ENCODE measurements at places on chromosomes 1 and 21. TPM values are rescaled to one million over a fixed set of nuclear protein-coding genes. Genes with fewer than 3 reads are reported as not detected.

DNA sequence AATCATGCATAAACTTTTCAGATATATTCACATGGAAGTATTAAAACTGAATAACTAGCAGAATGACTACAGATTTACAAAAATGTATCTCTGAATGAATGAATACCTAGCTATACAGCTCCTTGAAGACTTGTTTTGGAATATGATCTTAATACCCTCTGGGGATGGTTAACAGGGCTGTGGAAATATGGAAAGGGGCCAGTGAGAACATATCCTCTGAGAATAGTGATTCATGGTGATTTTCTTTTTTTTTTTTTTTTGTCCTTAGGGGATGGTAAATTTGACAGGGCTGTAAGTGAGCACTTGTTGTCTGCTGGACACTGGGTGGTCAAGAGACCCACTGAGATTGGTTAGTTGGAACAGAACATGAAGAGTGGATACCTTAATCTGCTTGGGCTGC is 80.7 kb upstream of the HP1BP3 start:
- no peak for DNase-seq

GRCh38 chr1:21680918-21681317 is 11.8 kb upstream of the RAP1GAP start:
- no peak for DNase-seq

Gene ELAPOR1
- 19.5 TPM for total RNA-seq

Gene ZMYND12
- total RNA-seq, result not detected

DNA sequence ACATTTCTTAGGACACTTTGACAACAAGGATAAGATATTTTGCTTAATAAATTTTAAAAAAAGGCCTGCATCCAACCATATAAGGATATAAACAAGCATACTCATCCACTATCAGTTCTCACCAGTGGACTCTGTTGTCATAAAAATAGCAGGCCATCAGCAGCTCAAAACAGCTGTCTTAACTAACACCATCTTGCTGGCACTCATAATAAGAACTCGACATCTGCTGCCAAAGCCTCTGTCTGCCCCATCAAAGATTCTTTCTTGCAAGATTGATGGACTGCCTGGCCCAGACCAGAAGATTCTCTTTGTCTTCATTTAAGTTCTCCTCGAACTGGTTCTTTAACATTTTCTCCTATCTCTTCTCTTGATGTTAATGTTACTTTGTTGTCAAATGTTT is 10.1 kb downstream of the JMJD4 start:
- no peak for DNase-seq

DNA sequence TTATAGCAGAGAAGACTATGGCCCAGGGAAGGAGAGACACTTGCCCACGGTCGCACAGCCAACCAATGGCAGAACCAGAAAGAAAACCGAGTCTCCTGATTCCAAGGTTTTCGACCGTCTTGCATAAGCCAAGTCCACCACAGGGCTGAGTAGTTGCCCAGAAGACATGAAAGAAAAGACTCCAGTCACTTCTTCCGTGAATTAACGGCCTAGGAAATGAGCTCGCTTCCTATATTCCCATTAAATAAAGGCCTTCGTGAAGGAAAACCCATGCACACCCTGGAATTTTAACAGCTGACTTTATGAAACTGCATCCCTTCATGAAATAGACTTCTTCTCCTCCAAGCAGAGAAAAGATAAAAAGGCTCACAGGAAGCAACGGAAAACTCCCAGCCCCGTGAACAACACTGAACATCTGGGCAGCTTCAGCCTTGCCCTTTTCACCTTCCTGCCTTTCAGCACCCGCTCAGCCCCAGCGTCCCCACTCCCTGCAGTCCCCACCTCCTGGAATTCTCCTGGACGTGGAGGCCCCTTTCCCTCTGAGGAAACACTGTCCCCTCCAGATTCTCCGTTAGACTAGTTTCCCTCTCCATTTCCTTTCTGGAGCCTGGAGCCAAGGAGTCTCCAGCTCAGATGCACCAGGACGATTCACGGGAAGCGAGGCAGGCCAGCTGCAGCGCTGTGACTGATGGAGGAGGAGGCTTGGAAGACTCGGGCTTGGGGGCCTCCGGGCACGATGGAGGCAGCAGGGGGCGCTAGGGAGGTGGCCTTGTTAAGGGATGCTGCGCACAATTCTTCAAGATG is 2.7 kb upstream of the MYOC start:
- no peak for DNase-seq

GRCh38 chr1:26723013-26723991 is 27.5 kb downstream of the ARID1A start:
- peak; percentile 73 for DNase-seq

Gene CHI3L2
- 0.47 TPM for total RNA-seq

DNA sequence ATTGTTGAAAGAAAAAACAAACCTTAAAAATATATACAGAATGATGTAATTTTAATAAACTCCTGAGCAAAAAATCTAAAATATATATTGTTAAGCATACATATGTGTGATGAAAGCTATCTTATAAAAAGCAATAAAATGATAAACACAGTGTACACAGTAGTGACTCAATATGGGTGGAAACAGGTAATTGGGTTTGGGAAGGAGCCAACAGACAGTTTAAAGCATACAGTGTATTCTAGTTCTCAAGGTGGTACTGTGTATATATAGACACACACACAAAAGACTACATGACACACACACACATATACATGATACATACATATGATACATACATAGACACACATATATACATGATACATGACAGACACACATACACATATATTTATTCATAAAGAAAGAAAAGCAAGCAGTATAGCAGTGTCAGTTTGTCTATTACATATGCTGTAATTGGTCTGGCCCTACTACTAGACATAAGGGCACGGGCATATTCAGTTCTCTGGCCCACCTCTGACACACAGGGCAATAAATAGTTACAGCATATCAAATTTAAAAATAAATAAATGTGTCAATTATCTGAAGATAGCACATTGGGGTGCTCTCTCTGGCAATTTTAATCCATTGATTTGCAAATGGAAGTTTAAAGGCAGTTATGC is 330.2 kb downstream of the S1PR1 start:
- DNase-seq, result no peak

DNA sequence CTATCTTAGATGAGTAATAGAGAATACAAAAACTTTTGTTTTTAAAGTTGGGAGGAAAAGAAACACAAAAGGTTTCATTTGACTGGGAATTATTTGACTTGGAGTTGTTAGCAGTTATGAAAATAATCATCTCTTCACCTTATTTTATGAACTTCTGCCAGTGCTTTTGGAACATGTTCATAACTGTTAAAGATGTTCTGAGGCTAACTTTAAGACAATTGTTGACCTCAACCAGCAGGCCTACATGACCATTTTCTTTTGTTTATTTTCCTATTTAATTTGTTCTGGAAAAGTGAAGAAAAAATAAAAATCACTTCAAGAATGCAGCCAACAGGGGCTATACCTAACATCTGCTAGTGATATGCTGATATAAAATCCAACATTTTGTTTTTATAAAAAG is 37.4 kb downstream of the JAM2 start:
- DNase-seq, result no peak

GRCh38 chr1:115677182-115677555 is 35.4 kb downstream of the VANGL1 start:
- no peak for DNase-seq

Gene MX1
- total RNA-seq, result 12.2 TPM

GRCh38 chr1:109529881-109530456 is 9.7 kb upstream of the GPR61 start:
- DNase-seq, result no peak

Gene SPRR2E
- total RNA-seq, result not detected

Gene ESPN
- total RNA-seq, result not detected

Gene GBP3
- total RNA-seq, result 0.94 TPM

Gene DENND1B
- 65.2 TPM for total RNA-seq

DNA sequence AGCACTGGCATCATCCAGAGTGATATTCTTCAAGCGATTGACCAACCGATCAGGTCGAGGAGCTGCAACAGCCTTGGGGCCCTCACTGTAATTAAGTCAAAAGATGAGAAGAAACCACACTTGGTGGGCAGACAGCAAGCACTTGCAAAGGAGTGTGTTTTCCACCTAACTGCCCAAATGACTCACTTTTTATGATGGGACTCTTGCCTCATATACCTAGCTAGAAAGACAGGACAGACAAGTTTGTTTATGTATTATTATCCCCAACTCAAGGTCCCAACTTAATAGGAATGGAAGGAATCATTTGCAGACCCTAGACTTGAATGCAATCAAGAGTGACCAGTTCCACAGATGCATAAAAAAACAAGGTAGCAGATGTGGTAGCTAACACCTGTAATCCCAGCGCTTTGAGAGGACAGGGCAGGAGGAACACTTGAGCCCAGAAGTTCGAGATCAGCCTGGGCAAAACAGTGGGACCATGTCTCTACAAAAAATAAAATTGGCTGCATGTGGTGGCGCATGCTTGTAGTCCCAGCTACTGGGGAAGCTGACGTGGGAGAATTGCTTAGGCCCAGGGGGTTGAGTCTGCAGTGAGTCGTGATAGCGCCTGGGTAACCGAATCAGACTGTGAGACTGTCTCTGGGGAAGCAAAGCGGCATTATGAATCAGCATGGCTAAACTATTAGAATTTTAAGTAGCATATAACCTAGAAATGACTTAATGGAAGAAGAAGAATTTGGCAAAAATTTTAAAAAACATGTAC is 2.3 kb upstream of the NRAS start:
- no peak for DNase-seq

GRCh38 chr1:25487628-25488027 is 55.8 kb upstream of the LDLRAP1 start:
- no peak for DNase-seq

GRCh38 chr1:163295949-163296348 is 25.8 kb upstream of the NUF2 start:
- no peak for DNase-seq

Gene OLFML3
- total RNA-seq, result 22.5 TPM
